CD8-positive, alpha-beta T cell (primary cell): ENCODE measurements at places on chromosomes 11 and 22.

- no peak for DNase-seq
These were observed 17.9 kb upstream of the RRAS2 start for GRCh38 chr11:14376920-14377319.

DNA sequence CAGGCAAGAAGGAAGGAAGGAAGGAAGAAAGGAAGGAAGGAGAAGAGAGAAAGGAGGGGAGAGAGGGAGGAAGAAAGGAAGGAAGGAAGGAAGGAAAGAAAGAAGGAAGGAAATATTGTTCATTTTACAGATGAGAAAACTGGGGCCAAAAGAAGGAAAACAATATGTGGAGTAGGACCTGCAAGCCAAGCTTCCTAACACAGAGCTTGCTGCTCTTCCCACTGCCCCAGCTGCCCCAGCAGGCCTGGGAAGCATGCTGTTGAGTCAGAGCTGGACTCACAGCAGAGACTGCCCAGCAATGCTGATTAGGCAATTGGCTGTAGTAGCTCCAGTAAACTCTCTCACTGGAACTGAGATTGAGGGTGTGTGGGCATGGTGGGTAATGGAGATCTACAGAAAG lies 42.6 kb upstream of the SMCO4 start:
- DNase-seq: no peak

- no peak for DNase-seq
These were observed 38.5 kb downstream of the C11orf58 start for GRCh38 chr11:16776711-16777612.

DNA sequence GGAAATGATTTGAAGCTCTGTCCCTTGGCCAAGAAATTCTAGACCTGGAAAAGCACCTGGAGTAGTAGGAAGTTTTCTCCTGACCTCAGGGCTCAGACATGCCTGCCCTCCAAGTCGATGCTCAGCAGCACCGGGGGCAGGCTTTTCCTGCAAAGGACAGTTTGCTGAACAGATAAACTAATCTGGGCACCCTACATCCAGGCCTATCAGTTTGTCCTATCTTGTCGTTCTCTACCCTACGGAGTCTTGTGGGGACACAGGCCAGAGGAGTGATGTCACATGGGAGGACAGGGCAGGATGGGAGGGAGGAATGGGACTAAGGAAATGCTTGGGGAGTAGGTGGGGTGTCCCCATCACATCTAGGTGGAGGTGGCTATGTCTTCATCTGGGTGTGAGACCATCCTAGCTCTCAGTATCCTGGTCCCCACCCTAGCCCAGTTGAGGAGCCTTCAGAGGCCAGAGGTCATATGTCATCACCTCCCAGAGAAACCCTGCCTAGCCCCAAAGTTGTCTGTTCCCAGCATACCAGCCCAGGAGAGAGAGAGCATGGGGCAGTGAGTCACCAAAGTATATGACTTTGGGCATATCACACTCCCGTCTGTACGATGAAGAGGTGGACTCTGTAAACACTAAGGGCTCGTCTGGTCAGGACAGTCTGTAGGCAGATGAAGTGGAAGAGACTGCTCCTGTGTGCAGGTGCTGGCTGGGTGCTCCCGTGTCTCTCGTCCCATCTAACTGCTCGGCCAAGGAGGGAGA lies 18.1 kb upstream of the FCHSD2 start:
- no peak for DNase-seq

GRCh38 chr11:111476366-111476765 lies 35.8 kb downstream of the BTG4 start:
- no peak for DNase-seq

DNA sequence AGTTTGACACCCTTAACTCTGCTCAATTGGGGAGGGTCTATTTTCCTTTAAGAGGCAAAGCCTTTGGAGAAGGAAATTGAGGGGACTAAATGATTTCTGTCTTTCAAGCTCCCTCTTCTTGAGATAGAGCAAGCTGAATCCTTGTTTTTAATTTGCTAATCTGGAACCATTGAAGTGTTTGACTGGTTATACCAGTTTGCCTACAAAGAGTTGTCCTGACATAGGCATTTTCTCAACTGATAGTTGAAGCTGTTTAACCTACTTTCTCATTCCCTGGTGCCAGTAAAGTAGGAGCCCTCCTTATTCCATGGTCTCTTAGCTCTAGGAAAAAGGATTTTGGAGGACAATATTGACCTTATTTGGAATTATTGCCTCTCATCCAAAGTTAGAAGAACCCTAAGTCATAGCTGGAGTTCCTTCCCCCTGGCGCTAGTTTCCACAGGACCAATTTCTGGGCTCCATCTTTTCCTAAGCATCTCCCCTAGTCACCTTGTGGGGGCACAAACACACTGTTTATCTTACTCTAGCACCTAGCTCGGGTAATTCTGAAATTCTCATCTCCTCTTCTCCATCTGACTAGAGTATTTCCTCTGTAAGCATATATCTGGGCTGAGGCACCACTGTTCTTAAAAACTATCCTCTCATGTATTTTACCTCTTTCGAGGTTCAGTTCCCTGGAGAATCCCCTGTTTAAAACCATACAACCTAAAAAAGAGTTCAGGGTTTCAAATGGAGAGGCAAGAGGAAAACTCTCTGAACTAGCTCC lies 7.4 kb downstream of the ZDHHC5 start:
- no peak for DNase-seq

- no peak for DNase-seq
These were observed 38.1 kb downstream of the AHNAK start for GRCh38 chr11:62508336-62509058.

DNA sequence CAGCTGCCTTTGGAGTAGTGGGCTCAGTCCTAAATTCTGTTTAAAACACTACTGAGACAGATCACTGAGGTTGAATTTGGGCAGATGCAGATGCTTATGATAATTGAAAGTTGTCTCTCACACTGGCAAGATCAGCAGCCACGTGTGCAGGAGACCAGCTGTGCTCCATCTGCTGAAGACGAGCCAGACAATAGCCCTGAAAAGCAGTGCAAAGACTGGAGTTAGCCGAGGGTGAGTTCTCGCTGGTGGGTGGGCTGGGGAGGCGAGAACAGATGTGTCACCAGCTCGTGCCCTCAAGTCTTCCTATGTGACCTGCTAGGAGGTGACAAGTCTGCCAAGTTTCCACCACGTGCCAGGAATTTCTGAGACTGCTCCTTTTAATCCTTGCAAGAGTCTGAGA lies 661.3 kb upstream of the B3GAT1 start:
- DNase-seq: no peak

- DNase-seq: no peak
These were observed 812 bp downstream of the JAM3 start for GRCh38 chr11:134069426-134070341.

- DNase-seq: no peak
These were observed 590.5 kb downstream of the ETS1 start for GRCh38 chr11:127996825-127997224.

- no peak for DNase-seq
These were observed 8.4 kb downstream of the SELENOO start for GRCh38 chr22:50208939-50209892.

DNA sequence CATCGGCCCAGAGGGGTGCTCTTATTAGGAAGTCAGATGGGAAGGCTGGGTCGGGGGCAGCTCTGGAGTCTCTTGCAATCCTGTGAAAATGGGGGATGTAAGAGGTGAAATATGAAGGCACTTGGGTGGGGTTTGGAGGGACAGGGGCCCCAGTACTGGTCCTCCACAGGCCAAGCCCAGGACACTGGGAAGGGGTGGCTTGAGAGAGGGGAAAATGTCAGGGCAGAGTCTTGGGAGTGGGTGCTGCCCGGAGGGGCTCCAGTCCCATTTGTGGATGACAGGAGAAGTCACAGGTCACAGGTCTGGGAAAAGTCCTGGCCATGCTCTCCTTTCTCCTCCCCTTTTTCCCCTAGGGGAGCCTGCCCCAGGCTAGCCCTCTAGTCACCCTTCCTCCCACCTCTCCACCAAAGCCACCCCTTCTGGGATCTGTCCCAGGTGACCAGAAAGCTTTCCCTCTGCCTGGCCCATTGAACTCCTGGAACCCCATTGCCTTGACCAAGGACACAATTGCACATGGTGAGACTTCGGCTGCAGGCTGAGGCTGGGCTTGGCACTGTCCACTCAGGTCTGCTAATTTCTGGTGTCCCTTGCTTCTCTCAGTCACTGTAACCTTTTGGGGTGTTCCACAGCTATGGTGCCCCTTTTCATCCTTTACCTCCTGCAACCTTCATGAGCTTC lies 1465.0 kb downstream of the TBC1D22A start:
- no peak for DNase-seq

GRCh38 chr22:25008666-25009065 lies 56.1 kb downstream of the KIAA1671 start:
- DNase-seq: no peak

- DNase-seq: no peak
These were observed 219.0 kb upstream of the NAV2 start for GRCh38 chr11:19493446-19494213.

- DNase-seq: no peak
These were observed 118.1 kb downstream of the ATM start for GRCh38 chr11:108340973-108341372.

GRCh38 chr11:92528001-92528400 lies 303.4 kb downstream of the FAT3 start:
- DNase-seq: no peak

- no peak for DNase-seq
These were observed 92.7 kb downstream of the NAV2 start for GRCh38 chr11:19805376-19805775.

GRCh38 chr22:40176921-40177737 lies 596 bp upstream of the TNRC6B start:
- DNase-seq: peak; percentile 58

GRCh38 chr11:115724666-115725065 lies 220.5 kb upstream of the CADM1 start:
- DNase-seq: no peak

DNA sequence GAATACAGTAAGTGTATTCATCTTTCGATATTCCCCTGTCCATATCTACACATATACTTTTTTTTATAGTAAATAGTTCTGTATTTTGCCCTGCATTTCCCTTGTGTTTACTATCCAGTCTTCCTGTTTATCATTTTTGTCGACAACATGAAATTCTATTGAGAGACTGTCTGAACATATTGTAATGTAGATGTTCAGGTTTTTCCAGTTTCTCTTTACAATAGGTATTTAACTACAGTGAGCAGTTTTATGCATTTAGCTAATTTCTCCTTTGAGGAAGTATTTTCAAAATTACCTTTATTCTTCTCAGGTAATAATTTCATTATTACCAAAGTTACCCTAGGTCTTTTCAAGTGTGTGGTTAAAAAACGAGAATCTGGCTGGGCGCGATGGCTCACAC lies 16.7 kb downstream of the PIK3IP1 start:
- DNase-seq: no peak

- DNase-seq: no peak
These were observed 4.3 kb downstream of the CYB561A3 start for GRCh38 chr11:61357233-61357893.

- DNase-seq: no peak
These were observed 43.2 kb downstream of the SLCO2B1 start for GRCh38 chr11:75194147-75194546.

GRCh38 chr11:70805243-70805642 lies 406.9 kb downstream of the CTTN start:
- no peak for DNase-seq

GRCh38 chr11:108131993-108132392 lies 10.6 kb downstream of the ACAT1 start:
- no peak for DNase-seq

- no peak for DNase-seq
These were observed 177.4 kb upstream of the NECTIN1 start for GRCh38 chr11:119906376-119906775.

GRCh38 chr11:1256257-1257045 lies 33.6 kb downstream of the MUC5B start:
- no peak for DNase-seq

DNA sequence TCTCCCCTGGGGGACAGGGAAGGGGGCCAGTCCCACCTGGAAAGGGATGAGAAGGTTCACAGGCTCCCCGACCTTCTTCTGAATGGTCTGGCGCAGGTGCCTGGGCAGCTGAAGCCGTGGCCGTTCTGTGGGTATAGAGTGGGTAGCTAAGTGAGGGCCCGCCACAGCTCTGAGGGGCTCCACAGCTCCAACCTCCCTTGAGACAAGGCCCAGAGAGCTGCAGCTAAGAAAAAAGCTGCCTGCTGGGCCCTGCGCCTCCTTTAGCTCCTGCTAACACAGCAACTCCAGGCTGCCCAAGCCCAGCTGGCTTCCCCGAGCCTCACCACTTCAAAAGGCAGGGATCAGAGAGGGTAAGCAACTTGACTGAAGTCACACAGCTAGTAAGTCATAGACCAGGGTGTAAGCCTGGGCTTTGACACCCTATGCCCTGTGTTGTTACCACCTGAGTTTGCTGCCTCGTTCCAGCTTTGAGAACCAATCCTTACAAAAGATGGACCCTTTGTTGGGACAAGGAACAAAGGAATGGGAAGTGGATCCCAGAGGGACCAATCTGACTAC lies 18.5 kb downstream of the MYBPC3 start:
- no peak for DNase-seq

- DNase-seq: no peak
These were observed 19.3 kb upstream of the MRGPRX2 start for GRCh38 chr11:19079643-19080440.

GRCh38 chr11:35905646-35906276 lies 38.1 kb upstream of the LDLRAD3 start:
- no peak for DNase-seq

DNA sequence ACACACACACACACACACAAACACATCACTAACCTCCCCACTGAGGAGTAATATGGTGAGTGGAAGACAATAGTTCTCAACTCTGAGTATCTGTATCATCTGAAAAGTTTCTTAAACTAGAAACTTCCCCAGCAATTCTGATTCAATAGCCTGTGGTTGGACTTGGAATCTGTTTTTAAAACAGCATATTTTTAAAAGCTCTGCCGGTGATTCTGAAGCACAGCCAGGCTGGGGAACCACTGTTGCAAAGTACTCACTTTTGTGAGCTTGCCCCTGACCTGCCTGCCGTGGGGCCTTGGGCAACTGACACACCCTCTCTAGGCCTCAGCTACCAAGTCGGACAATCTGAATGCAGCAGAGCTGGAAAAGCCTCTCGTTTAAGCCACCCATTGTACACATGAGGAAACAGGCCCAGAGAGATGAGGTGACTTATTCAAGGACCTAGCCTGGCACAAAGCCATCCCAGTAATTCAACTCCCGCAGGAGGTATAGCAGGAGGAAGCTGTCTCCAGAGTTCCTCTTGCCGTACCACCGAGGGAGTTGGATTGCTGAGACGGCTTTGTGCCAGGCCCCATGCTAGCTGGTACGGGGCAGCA lies 8.9 kb downstream of the SLC15A3 start:
- DNase-seq: no peak

- no peak for DNase-seq
These were observed 16.1 kb downstream of the RPL3 start for GRCh38 chr22:39303358-39303757.

DNA sequence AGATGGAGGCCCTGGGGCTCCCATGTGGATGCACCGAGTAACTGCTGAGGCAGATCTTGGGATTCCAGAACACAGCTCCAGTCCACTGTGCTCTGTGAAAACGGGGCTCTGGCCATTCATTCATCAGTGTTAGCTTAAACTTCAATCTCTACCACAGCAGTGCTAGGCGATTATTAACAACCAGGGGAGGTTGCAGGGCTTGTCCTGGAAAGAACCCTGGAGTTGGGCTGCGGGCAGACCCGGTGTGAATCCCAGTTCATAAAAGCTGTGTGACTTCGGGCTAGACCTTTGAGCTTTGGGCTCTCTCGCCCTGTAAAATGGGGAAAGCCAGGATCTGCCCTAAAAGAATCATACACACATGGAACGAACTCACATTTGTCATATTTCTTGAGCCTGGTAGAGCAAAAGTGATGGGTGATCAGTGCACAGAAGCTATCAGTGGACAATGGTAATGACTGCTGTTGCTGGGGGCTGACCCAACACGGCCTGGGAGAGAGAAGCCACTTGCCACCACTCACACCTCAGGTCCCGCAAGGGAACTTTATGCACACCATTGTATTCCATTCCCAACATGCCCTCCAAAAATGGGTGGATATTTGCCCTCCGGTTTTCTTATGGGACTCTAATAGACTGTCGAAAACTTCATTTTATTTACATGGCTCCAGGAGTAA lies 15.6 kb upstream of the CRYBB3 start:
- no peak for DNase-seq
